Activated T-cell treated with anti-CD3 and anti-CD28 coated beads for 24 hours (primary cell): ENCODE measurements at places on chromosomes 2 and 18.

GRCh38 chr2:49226360-49226759 is 72.0 kb upstream of the FSHR start:
- DNase-seq = no peak

- no peak for DNase-seq
Measured at GRCh38 chr2:234025466-234025865, 25.0 kb upstream of the SPP2 start.

DNA sequence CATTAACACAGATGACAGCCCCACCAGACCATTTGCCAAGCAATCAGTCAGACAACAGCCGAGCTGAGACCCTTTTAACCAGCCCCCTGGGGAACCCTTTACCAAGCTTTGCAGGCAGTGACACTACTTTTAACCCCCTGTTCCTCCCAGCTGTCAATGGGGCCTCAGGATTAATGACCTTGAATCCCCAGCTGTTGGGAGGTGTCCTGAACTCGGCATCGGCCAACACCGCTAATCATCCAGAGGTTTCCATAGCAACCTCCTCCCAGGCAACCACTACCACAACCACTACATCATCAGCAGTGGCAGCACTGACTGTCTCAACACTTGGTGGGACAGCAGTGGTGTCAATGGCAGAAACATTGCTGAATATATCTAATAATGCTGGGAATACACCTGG is 160.9 kb upstream of the EPC2 start:
- DNase-seq = no peak

DNA sequence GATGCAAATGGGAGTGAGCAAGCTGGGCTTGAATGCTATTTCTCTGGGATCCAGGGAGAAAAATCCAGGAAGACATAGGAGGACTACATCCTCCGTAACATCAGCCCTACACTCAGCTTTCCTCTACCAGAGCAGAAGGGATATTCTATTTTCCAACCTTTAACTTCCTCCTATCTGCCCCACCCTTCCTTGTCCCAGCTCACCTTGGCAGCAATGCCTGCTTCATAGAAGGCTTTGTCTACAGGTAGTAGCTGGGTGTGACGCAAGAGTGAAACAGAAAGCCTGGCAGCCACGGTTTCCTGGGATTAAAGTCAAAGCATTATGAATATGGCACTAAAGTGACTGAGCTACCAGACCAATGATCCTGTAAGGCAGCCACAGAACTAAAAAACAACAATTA is 3.9 kb downstream of the KRTCAP3 start:
- no peak for DNase-seq

DNA sequence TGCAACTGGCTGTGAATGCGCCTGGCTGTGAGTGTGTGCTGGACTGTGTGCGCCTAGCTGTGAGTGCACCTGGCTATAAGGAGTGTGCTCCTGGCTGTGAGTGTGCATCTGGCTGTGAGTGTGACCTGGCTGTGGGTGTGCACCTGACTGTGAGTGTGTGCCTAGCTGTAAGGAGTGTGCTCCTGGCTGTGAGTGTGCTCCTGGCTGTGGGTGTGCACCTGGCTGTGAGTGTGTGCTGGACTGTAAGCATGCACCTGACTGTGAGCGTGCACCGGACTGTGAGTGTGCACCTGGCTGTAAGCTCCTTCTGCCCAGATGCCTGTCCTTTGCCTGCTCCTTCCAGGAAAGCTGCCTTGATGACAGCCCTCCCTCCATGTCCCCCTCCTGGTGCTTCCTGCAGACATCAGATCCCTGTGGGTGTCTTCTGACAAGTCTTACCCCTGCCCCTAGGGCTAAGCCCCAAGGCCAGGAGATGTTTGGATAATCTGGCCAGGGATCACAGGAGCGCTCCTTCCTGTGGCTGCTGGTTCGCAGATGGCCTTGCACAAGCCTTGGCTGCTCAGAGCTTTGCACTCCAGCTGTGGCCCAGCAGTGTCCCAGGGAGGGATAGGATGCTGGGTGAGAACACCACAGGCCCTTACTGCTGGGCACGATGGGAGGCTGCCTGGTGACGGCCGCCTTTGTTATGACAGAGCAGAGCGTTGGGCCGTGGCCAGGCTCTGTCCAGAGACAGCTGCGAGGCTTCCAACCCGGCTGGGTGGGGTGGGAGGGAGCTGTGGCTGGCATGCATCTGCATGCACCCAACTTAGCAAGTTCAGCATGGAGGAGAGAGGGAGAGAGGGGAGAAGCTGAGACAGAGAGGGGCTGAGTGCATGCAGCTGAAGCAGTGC is 89.9 kb downstream of the GLI2 start:
- no peak for DNase-seq
